ENCODE measurements at places on chromosomes 5 and 9.
A peak's percentile ranks its signal among the peaks of the same experiment; 100 is the strongest.

DNA sequence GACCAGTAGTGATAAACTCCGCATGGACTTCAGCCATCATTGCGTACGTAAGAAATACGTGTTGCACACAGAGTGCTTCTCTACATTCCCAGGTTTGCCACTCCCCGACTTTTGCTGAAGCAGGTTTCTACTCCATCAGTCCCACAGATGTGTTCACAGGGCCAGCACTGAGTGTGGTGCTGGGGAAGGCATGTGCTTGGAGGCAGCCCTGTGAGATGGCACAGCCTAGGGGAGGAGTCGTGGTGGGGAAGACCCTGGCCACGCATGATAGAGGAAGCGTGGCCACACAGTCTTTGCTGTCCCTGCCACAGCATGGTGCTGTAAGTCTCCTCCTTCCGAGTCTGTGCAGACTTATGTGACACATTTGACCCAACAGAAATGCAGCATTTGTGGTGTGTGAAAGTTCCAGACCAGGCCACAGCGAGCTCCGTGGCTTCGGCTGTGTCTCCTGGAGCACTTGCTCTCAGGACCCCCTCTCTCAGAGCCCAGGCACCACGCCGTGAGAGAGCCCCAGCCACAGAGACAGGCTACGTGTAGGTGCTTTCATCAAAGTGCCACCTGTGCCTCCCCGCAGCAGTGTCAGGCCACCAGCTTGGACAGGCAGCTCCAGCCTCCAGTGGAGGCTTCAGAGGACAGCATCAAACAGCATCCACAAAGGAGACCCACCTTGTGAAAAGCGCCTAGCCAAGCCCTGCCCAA is 197.8 kb downstream of the AUH start:
- peak; percentile 63 for DNase-seq

- peak; percentile 66 for DNase-seq
These were observed 5.5 kb downstream of the NSMF start for GRCh38 chr9:137453643-137454081.

DNA sequence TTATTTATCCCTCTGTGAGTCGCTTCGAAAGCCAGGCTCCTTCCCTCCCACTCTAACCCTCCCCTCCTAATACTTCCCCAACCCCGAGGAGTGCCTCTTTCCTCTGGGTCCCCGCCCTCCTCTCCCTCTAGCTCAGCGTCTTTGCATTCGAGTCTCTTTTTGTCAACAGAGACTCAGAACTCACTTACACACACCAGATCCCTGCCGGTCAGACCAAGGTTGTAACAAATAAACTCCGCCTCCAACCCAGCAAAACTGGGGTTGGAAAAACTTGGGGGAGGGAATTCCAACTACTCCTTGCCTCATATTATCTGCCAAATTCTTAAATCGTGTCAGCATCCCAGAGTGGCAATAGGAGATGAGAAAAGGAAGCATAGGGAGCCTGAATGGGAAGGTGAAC is at the start of gene HTR1A:
Gene HTR1A (minus strand): TSS at position 167 of the 400 bp plus-strand sequence. CDS start 726 bp downstream, outside the sequence.
- no peak for DNase-seq

DNA sequence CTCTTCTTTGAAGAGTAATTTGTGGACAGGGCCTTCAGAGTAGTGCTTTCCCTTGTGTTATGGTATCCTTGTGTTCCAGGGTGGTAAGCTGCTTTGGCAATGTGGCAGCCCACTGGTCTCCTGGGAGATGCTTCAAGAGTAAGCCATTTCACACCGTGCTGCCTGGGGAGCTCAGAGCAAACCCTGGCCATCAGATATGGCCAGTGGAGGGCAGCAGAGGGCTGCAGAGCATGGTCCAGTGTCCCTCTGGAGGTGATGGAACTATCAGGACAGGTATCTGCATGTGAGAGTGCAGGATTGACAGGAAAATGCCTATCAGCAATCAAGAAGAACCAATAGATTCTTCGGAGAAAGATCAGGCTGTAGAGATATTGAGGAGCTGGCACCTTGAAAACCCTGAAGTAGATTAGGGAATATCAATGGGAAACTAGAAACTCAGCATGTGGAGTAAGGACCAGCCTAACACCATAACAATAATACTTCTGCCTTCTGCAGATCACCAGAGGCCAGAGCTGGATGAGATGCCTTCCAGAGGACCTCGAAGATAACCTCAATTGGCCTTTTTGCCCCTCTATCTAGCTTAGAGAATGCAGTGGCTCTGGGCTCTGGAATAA is 90.8 kb downstream of the PLPPR1 start:
- DNase-seq = no peak

DNA sequence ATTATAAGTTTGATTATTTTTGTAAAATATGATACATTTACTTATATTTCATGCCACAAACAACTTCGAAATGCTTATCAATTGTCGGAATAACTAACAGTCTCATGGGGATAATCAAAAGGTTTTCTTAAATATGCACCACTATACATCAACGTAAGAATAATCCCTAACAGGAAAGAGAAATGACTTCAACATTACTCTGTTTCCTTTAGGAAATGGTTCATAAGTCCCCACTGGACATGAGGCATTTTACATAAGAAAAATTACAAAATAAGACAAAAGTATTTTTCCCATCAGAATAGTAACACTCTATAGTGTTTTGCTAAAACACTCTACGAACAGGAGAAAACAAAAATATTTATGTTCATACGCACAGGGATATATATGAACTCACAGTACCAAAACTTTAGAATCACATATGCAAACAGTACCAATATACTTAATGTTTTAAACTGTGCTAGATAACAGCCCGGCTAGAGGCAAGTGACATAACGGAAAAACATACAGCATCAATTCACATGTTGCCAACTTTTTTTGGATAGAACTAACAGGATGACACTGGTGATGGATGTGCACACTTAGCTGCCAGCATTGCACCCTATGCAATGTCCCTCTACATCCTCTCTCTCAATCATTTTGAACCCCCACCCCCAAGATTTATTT is 120.5 kb downstream of the NFIB start:
- DNase-seq = no peak

DNA sequence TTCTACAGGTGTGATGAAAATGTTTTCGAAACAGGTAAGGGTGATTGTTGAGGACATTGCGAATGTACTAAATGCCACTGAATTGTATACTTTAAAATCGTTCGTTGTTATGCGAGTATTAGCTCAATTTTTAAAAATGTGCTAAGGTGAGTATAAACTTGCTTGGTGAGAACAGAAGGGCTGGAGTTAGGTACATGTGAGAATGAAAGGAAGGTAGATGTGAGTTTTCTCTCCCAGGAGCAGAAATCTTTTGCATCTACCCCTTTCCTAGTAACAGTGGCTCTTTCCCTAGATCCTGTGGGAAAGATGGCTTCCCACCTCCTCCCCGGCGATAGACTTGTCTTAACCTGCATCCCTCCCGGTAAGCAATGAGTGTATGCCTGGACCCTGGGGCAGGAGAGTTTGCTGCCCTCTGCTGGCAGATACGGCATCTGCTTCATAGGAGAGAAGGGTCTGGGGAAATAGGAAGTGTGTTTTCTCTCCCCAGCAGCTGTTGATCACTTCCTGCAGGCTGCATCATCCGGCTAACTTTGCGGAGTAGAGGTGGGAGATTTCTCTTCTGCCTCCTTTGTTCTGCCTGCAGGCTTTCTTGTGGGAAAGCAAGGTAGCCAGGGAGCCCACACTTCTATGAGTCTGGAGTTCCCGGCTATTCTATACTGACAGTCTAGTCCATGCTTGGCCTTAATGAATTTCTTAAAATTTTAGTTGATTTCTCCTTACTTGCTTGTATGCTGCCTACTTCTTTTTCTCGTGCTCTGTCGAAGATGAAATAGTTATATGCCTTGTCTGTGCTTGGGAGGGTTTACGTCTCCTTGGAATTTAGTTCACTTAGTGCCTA is 373.3 kb upstream of the SEMA6A start:
- DNase-seq = peak; percentile 55

Data from CD4-positive, alpha-beta T cell treated with Interferon alpha-2 for 1 hour (primary cell).